ENCODE measurements at places on chromosomes 2 and 18. TPM values are rescaled to one million over a fixed set of nuclear protein-coding genes. Genes with fewer than 3 reads are reported as not detected.

ADRA2B gene
- total RNA-seq = not detected

UGT1A5 gene
- not detected for total RNA-seq

LYG1 gene
- 0.32 TPM for total RNA-seq

DNA sequence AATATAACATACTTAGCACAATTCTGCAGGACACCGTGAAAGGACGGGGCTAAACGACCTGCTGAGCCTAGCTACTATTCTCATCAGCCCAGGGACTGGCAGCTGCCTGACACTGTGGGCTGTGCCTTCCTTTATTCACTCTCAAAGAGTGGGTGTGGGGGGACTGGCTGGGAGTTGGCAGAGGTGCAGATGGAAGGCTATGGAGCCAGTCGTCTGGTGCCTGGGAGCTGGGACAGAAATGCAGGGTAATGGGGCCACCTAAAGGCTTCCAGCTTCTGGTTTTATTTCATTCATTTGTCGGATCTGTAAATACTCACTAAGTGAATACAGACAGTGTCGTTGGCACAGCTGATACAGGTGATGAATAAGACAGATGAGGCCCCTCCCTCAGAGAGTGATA, 56.0 kb upstream of the NFU1 start:
- DNase-seq = no peak

DYNC1I2 gene
- 101 TPM for total RNA-seq

B4GALT6 gene
- total RNA-seq = 2.9 TPM

DNA sequence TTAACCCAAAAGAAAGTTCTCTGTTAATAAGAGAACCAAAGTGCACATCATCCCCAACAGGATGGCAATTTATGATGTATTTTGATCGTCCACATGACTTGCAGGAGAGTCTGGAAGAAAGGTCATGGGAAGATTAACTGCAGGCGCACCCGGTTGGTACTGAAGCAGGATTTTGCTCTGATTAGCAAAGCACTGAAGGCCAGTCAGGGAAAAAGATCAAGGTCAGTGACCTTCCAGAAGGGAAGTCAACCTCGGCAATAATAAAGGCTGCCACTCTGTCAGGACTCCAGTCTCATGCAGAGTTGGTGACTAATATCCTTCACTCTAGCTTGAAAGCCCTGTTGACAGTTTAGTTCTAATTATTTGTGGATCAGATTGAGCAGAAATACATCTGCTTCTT, 432.7 kb upstream of the RAB12 start:
- peak; percentile 28 for DNase-seq

DNA sequence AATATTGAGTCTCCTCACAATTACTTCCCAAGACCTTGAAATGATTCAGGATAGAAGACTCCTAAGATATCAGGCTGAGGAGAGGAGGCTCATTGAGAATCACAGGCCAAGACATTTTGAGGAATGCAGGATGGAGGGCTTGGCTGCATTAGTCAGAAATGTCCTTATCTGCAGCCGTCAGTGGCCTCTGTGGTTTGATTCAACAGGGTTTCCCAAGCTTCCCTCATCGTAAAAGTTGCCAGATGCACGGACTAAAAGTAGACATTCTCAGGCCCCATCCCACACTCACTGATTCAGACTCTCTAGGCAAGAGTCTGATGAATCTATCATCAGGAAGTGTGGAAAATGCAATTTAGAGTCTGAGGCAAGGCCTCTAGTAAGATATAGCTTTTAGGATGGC, 34.0 kb upstream of the TMEM178A start:
- DNase-seq = peak; percentile 99

CCDC121 gene
- 1.9 TPM for total RNA-seq

- DNase-seq = no peak
These were observed 596.0 kb downstream of the LRP1B start for GRCh38 chr2:141534666-141535362.

CRYGC gene
- total RNA-seq = not detected

GRCh38 chr18:54551590-54551989, 39.5 kb upstream of the DYNAP start:
- DNase-seq = no peak

DNA sequence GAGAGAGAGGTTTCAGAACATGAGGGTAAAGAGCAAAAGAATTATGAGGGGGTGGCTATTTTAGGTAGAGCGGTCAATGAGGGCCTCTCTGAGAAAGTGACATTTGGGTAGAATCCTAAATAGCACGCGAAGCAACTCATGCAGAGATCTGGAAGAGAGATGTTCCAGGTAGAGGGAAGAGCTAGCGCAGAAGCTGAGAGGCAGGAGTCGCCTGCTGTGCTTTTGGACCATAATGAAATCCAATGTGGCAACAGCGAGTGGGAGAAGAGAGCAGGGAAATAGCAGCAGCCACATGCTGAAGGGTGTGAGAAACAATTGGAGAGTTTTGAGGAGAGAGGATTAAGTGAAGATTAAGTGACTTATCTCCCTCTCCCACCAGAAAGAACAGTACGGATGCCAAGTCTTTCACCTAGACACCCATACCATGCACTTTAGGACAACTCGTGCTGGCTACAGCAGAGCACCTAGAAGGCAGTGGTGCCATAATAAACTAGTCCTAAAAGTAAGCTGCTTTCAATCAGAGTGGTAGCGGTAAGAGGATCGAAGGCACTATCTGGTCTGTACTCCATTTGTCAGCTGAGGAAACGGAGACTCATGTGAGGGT, 129.7 kb downstream of the LRP2 start:
- no peak for DNase-seq

GRCh38 chr2:6605836-6606505, 259.7 kb downstream of the CMPK2 start:
- no peak for DNase-seq

GRCh38 chr2:77818186-77818585, 296.0 kb upstream of the LRRTM4 start:
- no peak for DNase-seq

DNA sequence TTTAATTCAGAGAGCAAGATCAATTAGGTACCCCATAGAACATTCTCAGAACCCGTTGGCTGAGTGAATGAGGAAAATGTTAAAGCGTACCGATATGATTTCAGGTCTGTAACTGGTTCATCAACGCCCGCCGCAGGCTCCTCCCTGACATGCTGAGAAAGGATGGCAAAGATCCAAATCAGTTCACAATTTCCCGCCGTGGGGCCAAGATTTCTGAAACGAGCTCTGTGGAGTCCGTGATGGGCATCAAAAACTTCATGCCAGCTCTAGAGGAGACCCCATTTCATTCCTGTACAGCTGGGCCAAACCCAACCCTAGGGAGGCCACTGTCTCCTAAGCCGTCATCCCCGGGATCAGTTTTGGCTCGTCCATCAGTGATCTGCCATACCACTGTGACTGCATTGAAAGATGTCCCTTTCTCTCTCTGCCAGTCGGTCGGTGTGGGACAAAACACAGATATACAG, 7.3 kb downstream of the TGIF1 start:
- no peak for DNase-seq

GRCh38 chr2:70767079-70767698, 811 bp downstream of the ADD2 start:
- no peak for DNase-seq

FLACC1 gene
- total RNA-seq = 0.64 TPM

- DNase-seq = no peak
These were observed 27.2 kb upstream of the SATB2 start for GRCh38 chr2:199484927-199485326.

DNA sequence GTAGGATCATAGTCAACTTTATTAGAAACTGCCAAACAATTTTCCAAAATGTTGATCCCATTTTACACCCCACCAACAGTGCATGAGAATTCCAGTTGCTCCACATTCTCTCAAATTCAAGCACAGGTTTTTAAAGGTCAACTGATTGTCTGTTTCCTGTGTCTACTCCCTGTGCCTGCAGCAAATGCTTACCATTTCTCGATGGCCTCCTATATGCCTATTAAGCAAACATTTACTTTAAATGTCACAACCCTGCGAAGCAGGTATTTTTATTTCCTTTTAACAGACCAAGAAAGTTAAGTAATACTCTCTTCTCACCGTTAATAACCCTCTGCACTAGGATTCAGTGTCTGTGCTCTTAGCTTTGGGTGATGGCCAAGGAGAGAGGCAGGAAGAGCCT, 163.8 kb upstream of the EPB41L3 start:
- no peak for DNase-seq

GRCh38 chr18:43010611-43011010, 104.9 kb downstream of the RIT2 start:
- DNase-seq = no peak

FNDC4 gene
- total RNA-seq = 8.6 TPM

GRCh38 chr2:86078774-86079545, 26.7 kb downstream of the POLR1A start:
- peak; percentile 78 for DNase-seq

- peak; percentile 16 for DNase-seq
These were observed 38.3 kb downstream of the TMEM17 start for GRCh38 chr2:62467475-62468321.

Data from fibroblast of villous mesenchyme (primary cell).